ENCODE measurements at places on chromosomes 7 and 10. TPM values are rescaled to one million over a fixed set of nuclear protein-coding genes. Genes with fewer than 3 reads are reported as not detected.

DNA sequence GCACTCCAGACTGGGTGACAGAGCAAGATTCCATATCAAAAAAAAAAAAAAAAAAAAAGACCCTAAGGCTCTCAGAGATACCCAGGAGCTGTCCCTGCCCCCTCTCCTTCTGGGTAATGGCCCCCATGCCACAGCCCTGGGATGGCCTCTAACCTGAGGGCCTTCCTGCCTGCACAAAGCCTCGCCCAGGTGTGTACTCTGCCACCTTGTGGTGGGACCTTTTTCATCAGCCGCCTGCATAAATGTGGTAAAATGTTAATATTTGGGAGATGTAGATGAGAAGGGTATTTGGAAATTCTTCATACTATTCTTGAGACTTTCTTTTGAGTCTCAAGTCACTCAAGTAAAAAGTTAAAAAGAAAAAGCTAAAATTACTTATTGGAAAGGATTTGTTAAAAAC is 46.3 kb upstream of the RNF216 start:
- DNase-seq = peak; percentile 16

- DNase-seq = no peak
These were observed 17.6 kb downstream of the RSU1 start for GRCh38 chr10:16799621-16800020.

GRCh38 chr10:72311667-72312066 is 37.9 kb downstream of the DDIT4 start:
- no peak for DNase-seq

GRCh38 chr10:126596472-126597016 is 73.9 kb downstream of the C10orf90 start:
- DNase-seq = no peak

DNA sequence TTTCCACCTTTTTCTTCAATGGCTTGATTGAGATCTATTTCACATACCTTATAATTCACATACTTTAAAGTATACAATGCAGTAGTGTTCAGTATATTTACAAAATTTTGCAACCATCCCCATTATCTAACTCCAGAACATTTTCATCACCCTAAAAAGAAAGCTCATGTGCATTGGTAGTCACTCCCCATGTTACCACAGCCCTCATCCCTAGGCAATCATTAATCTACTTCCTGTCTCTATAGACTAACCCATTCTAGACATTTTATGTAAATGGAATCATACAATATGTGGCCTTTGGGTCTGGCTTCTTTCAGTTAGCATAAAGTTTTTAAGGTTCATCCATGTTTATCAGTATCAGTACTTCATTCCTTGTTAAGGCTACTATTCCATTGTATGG is 214.2 kb downstream of the WDR11 start:
- DNase-seq = no peak

- no peak for DNase-seq
These were observed 539.9 kb downstream of the DNAJB6 start for GRCh38 chr7:157876469-157877285.

DNA sequence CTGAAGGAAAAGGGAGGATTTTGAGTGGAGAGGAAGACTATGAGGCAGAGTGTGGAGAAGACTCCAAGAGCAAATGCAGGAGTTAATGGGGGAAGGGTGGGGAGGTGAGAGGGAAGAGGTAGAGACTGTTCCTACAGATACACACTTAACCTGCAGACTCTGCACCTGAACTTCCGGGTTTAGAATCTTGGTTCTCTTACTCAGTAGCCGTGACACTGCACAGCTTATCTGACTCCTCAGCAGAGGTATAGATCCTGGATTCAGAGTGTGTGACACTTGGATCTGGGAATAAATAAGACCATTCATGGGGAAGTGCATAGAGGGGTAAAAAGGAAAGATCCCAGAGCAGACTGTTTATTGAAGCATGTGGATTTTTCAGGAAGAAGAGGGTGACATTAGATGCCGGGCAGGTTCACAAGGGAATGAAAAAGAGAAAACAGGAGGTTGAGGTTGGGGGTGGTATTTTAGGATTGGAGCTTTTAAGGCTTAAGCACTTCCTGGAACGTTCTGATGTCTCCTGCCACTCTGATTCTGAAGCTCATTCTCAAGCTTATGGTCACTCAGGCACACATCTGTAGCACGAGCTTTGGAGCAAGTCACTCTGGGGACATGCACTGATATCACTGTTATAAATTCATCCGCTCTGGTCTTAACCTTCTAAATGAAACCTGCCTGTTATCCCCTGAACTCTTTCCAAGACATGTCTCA is 5.7 kb upstream of the ZC3HAV1L start:
- DNase-seq = no peak

DNA sequence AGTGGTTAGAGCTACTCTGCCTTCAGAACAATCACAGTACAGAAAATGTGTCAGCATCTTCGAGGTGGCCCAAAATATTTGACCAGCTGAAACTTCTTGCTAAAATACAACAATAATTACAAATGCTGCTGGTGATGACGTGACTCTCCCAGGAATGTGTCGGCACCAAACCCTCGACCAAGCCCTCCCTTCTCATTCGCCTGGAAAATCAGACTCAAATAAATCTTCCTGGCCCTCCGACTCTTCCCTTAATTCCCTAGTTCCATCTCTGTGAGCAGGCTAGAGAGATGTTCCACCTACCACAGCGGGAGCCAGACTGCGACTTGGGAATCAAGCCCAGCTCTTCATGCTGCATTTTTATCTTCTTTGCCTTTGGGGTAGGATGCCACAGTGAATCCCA is 4.1 kb downstream of the PRSS2 start:
- no peak for DNase-seq

DNA sequence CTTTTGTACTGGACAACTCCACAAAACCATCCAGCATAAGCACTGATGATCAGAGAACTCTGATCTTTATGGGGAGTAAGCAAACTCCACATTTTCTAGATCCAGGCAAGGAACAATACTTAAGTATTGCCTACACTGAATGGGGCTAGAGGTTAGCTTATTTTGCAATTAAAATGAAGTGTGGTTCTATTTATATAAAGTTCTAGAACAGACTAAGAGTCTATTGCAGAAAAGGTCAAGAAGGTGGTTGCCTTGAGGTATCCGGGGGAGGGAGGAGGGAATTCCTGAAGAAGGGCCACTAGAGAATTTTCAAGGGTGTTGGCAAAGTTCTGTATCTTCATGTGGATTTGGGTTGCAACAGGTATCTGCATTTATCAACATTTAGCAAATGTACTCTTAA is 477.9 kb downstream of the PLXNA4 start:
- no peak for DNase-seq

- DNase-seq = peak; percentile 14
These were observed 3.9 kb upstream of the NRF1 start for GRCh38 chr7:129607471-129608120.

DNA sequence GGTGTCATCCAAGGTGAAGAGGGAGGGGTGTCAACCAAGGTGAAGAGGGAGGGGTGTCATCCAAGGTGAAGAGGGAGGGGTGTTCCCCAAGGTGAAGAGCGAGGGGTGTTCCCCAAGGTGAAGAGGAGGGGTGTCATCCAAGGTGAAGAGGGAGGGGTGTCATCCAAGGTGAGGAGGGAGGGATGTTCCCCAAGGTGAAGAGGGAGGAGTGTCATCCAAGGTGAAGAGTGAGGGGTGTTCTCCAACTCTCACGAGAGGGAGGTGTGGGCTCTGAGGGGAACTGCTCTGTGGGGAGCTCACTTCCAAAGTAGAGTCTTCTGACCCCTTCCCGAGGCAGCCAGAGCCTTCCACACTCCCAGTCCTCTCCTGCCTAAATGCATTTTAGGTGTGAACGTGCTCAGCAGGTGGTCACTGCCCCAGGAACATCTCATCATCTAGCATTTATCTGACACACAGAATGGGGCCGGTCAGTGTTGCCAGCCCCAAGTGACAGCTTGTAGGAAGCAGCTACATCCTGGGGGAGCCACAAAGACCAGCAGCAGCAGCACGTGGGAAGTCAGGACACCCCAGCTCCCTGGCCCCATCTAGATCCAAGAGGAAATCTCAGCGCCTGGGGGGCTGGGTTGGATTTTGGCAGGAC is 323.8 kb downstream of the GLRX3 start:
- DNase-seq = no peak

DNA sequence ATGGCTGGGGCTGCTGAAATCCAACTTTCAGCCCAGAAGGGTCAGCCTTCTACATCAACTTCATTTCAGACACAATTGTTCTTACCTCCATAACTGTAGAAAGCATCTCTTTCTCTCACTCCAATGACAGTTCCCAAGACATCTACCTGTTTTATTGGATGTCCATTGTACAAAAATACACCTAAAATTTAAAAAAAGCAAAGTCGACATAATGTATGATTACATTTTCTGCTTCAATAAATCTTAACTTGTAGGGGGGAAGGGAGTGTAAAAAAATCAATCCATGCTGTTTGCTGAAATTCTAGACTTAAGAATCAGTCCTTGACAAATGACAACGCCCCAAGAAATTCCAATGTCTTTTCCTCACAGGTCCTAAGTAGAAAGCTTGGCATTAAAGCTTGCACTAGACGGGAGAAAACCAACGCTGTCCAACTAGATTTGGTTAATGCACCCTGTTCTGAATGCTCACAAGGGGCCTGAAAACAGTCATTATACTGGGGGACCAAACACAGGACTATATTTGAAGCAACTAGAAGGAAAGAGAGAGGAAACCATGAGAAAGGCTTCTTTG is 7.5 kb downstream of the STN1 start:
- no peak for DNase-seq

- DNase-seq = no peak
These were observed 25.7 kb downstream of the ZNF503 start for GRCh38 chr10:75375838-75376237.

GRCh38 chr10:21191512-21191911 is 294.4 kb upstream of the NEBL start:
- no peak for DNase-seq

DNA sequence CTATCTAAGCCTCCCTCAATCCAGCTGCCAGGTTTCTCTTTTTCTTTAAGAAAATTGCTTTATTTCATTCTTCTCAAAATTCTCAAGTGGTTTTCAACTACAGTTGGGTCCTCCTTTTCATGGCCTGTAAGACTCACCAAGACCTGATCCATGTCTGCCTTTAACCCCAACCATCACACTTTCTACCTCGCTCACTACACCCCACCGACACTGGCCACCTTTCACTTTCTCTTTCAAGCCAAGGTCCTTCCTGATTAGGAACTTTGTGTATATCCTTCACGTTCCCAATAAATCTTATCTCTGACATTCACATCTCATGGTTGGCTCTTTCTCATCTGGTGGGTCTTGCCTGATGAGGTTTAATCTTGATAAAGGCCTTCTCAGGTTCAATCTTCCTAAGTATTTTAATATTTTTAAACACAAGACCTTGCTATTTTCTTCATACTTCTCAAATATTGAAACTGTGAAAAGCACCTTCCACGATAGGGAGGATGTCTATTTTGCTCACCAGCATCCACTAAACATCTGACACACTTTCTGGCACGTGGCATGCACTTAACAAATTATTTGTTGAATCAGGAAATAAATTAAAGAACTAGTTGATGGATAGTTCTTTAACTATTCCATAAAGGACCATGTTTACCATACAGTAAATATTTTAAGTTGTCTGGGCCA is 624.8 kb downstream of the GRID1 start:
- DNase-seq = no peak

DNA sequence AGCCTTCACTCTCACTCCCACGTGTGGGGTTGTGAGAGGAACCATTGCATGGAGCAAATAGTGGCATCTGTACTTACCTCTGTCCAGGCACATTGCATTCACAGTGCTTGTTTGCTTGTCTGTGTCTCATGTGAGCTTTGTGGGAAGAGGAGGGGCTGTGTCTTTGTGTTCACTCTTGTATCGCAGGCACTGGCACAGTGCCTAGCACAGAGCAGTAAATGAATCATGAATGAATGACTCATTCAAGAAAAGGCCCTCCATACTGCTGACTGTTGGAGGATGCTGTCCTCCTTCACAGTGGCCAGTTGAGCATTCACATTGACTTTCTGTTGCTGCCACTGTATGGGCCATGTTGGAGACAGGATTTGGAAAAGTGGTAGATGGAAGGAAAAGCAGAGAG is 125.3 kb downstream of the SORCS3 start:
- DNase-seq = no peak

GRCh38 chr10:69123747-69124562 is at the start of gene VPS26A:
VPS26A (plus strand) TSS chr10:69124178; CDS start chr10:69124278, 100 bp downstream.
- DNase-seq = peak; percentile 99

DNA sequence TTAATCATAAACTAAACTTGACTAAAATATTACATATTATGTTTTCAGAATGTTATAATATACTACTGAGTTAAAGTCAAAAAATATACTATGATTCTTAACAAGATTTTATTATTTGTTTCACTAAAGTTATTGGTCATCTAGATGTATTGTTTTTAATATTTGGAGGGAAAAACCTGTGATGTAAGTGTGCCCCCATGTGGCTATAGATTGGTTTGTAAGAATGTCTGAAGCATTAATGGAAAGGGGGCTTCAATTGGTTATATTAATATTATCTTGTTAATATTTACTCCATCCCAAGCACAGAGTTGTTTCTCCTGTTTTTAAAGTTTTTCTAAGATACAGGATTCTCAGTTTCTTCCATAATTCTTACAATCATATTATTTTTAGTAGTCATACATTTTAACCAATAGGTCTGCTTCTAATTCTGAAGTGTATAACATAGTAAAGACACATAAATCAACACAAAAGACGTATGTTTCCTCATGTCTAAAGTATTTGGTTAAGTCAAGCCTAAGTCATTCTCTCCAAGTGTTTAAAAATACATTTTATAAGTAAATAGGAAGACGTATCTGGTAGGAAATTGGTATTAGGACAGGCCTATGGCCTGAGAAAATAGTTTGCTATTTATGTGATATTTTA is 58.0 kb downstream of the GNAT3 start:
- DNase-seq = peak; percentile 59

DNA sequence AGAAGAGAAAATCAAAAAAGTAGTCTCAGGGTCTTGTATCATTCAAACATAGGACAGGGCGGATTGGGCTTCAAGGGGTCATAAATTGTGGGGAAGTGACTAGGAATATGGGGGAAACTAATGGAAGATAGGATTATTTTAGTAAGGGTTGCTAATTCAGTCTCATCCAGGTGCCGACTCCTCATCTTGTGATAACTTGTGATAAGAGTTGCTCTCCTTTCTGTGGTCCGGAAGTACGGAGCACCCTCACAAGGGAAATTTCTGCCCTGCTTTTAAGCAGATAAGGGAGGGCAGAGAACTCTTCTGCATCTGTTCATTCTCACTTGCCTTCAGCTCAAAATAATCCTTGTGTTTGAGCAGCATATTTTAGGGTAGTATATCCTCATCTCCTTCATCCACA is 436.4 kb upstream of the LRGUK start:
- DNase-seq = no peak

- DNase-seq = no peak
These were observed 48.1 kb downstream of the GNAI1 start for GRCh38 chr7:80182630-80183276.

The NT5C3A gene
- 22.0 TPM for total RNA-seq

The SEMA4G gene
- 6.0 TPM for total RNA-seq

The MYOZ1 gene
- not detected for total RNA-seq

The CLRN3 gene
- total RNA-seq = not detected

The CDK5 gene
- total RNA-seq = 16.5 TPM

The DYDC1 gene
- not detected for total RNA-seq

The GET4 gene
- total RNA-seq = 48.4 TPM

The SCART1 gene
- total RNA-seq = 1.1 TPM

The HMX2 gene
- total RNA-seq = not detected

The CUX1 gene
- 45.0 TPM for total RNA-seq

All from endothelial cell of umbilical vein (primary cell).